ENCODE measurements at places on chromosomes 1 and 21.
A peak's percentile ranks its signal among the peaks of the same experiment; 100 is the strongest.

GRCh38 chr1:85554630-85555327 is 25.8 kb upstream of the CCN1 start:
- no peak for DNase-seq

GRCh38 chr21:45870421-45870820 is 111.1 kb upstream of the COL6A1 start:
- no peak for DNase-seq

- DNase-seq: no peak
Measured at GRCh38 chr1:114263343-114263742, 109.7 kb upstream of the SYT6 start.

DNA sequence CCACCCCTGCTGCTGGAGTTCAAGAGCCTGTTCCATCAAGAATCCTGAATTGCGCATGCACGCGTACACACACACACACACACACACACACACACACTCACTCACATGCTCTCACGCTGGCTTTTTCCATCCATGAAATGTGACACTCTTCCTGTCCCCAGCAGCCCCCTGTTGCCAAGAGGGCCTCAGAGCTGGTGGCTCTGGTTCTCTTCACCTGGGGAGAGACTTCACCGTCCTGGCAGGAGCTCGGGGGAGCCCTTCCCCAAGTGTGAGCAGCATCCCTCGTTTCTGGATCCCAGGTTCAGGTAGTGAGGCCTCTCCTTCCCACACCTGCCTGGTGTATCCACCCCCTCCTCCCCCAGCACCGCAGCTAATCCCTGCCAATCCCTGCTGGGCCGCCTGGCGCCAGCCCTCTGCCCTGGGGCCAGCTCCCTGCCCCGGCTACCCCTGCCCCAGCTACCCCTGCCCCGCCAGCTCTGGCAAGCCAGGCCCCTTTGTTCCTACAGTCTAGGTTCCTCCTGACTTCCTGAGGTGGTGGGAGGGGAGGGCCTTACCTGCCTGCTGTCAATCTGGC is 9.9 kb downstream of the PLOD1 start:
- DNase-seq: no peak

DNA sequence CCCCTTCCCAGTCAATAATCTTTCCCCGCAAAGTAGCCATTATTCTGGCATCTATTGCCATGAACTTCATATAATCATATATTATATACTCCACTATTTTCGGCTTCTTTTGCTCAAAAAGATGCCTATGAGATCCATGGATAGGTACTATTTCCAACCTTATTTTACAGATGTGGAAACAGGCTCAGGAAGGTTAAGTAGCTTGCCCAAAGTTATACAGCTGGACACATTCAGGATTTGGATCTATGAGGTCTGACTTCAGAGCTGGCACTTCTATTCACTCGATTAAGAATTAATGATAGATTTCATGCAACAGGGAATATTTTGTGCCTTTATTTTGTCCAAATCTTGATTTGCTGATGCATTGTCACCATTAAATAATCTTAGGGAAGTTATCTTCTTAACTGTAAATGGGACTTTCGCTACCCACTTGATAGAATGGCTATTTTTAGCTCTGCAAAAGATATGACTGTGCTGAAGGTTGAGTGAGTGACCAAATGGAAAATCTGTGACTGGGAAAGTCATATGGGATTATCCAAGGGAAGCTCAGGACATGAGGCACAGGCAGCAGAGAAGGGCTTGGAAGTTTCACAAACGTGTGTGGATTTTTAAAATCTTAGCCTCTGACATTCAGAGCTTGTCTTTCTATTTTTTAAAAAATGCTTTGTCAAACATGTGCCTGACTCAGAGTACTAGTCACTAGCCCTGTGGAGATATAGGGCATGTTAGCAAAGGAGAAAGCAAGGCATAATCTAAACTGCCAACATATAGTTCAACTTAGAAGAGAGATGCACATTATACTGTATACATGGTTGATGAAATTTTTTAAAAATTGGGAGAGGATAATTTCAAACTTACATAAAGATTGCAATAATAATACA is 36.5 kb downstream of the GIPC2 start:
- DNase-seq: no peak

GRCh38 chr1:242738702-242739645 is 214.5 kb upstream of the PLD5 start:
- DNase-seq: no peak

DNA sequence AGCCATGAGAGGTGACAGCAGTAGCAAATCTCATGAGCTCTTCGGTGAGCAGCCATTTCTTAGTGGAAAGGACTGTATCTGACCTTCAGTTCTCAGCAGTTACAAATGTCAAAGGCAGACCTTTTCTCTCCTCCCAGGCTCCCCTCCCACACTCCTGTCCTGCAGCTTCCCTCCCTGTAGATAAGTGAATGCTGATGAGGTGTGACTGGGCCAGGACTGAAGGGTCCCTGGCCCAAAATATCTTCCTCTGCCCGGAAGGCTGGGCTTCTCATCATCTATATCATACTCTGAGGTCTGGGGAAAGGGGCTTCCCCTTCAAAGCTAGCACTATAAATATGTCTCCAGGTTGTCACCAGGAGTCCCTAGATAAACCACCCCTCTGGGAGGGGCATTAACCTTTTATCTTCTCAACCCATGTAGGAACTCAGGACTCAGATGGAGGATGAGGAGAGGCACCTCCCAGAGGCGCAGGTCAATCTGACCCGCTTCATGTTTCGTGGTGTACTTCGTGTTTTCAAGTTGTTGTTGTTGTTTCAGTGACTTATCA is 3.6 kb upstream of the ADAMTSL4 start:
- no peak for DNase-seq

DNA sequence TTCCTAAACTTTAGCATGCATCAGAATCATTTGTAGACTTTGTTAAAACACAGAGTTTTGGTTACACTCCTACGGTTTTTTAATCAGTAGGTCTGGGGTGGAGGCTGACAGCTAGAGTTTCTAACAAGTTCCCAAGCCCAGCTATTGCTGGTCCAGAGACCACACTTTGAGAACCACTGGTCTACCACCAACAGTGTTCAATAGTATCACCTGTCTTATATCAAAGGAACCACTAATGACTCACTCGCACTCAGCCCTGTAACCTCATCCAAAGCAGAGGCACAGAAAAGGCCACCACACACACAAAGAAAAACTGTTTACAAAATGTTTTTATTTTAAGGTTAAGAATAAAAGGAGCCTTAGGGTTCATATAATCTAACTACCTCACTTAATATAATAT is 68.7 kb downstream of the HIVEP3 start:
- no peak for DNase-seq

- DNase-seq: no peak
Measured at GRCh38 chr1:215523906-215524305, 43.2 kb upstream of the KCTD3 start.

DNA sequence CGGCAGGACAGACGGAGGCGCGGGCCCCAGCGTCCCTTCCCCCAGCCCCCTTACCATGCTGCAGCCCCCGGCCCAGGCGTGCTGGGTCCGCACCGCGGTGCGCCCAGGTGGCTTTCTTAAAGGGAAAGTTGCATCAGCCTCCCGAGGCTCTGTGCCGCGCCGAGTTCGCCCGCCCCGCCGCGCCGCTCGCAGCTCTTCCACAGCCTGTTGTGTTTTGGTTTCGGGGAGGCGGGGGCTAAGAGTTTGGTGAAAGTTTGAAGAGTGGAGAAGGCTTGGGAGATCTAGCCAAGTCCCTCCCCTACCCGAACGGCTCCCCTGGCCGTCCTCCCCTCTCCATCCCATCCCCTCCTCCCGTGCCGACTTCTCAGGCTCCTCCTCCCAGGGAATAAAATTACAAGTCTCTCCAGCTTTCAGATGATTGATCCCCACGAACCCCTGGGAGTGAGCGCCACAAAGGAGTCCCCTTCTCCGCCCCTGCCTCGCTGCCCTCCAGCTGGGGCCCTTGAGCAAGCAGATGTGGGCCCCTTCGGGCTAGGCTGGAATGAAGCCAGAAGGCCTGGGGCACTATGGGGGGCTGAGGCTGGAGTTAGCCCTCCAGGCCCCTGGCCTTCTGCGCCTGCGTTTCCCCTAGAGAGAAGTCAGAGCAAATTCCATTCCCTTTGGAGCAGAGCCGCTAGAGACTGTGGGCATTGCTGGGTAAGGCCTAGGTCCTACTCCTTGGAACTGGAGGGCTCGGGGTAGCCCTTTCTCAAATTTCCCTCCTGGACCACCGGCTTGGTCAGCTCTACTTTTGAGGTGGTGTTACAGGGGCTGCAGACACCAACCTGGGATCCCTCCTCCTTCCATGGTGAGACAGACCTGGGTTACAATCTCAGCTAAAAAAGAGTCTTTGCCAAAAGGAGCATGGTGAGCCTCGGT is at the start of gene SLC6A9:
TSS of gene SLC6A9 (minus strand) at position 211 of the 918 bp plus-strand sequence. CDS start 7,185 bp downstream, outside the sequence.
- DNase-seq: peak; percentile 25

- no peak for DNase-seq
Measured at GRCh38 chr1:39061951-39062350, 35.8 kb downstream of the NDUFS5 start.

GRCh38 chr1:108969346-108969745 is 6.1 kb upstream of the CLCC1 start:
- DNase-seq: no peak

DNA sequence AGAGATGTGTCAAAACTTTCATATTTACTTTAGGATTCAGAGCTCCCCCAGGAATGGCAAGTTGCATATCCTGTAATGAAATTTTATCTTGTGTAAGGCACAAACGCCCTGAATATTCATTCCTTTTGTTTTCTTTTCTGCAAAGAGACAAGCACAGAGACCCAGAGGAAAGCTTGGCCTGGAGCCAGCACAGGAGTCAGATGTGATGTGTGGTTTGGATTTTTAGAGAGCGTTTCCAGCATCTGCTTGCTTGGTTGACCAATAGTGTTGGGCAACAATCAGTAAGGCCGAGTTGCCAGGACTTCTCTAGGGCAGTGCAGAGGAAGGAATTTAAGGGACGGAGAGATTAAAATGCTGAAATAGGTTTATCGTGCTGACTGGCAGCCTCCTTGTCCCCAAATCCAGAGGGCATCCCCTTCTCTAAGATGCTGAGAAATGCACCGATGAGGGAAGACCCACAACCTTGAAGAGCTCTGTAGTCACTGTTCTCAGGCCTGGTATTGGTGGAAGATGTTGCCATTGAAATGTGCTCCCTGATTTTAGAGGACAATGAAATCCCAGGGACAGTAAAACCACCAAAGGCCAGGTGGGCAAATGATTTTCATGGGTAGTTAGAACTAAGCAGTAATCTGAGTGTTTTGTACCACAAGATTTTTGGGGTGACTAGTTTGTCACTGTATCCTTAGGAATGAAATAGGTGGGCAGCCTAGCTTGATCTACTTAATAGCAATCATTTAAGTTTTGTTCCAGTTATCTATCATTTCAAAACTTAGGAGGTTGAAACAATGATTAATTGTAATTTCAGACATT is 37.9 kb upstream of the RHOU start:
- no peak for DNase-seq

GRCh38 chr1:156961709-156962108 is 41.3 kb downstream of the LRRC71 start:
- DNase-seq: peak; percentile 18

- no peak for DNase-seq
Measured at GRCh38 chr21:41692185-41692565, 74.7 kb downstream of the RIPK4 start.

DNA sequence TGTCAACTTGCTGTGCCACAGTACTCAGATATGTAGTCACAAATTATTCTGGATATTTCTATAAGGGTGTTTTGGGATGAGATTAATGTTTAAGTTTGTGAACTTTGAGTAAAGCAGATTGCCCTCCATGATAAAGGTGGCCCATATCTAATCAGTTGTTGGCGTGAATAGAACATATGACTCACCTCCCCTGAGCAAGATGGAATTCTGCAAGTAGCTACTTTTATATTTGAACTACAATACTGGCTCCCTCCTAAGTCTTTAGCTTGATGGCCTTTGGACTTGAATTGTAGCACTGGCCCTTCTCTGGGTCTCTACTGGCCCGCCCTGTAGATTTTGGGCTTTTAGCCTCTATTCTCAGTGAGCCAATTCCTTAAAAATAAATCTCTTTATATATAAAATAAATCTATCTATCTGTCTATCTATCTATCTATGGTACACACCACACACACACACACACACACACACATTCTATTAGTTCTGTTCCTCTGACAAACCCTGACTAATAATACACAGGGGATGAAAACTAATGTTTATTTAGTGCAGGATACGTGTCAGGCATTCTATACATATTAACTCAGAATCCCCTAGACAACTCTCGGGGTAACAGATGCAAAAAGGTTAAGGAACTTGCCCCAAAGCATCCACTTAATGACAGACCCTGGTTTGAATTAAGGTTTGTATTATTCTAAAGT is 37.9 kb upstream of the PDC start:
- DNase-seq: no peak

GRCh38 chr1:226506921-226507320 is 41.6 kb upstream of the STUM start:
- DNase-seq: no peak

- no peak for DNase-seq
Measured at GRCh38 chr1:14926229-14926628, 227.3 kb upstream of the TMEM51 start.

GRCh38 chr1:198261886-198262285 is 105.1 kb downstream of the NEK7 start:
- no peak for DNase-seq

GRCh38 chr1:118101999-118102398 is 83.0 kb downstream of the SPAG17 start:
- no peak for DNase-seq

DNA sequence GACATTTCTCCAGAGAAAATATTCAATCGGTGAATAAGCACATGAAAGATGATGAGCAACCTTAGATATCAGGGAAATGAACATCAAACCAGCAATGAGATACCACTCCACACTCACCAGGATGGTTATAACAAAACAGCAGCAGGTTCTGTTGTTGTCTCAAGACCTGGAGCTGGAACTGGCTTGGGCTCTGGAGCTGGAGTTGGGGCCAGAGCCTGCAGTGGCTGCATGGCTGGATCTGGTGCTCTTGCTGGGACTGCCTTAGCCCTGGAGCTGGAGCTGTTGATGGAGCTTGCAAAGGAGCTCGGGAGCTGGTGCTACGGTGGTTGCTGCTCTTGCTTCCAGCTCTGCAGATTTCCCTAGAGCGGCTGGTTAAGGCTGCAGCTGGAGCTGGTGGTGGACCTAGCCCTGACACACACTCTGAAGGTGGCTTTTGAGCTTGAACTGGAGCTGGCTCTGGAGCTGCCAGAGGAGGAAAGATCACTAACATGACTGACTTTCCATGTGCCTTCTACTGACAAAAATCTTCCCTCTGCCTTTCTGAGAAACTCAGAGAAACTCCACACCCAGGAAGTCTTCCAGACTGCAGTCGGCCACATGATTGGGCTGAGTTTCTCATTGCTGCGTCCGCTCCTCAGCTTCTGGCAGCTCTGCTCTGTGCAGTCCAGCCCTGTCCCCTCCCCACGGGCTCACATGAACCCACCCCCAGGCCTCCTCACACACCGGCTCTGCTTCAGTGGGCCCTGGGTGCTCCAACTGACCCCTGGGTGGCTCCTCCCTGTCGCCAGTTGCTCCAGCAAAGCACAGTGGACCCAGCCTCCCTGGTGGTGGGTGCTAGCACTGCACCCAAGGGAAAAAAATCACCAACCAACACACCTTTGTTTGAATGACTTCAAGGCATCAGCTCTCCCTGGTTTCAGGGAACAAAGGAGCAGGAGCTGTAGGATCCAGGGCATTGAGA is 139.1 kb upstream of the FMN2 start:
- no peak for DNase-seq

- no peak for DNase-seq
Measured at GRCh38 chr1:60747353-60747752, 335.0 kb upstream of the NFIA start.

All from activated naive CD4-positive, alpha-beta T cell (primary cell).